ENCODE measurements at places on chromosomes 5 and 9.

DNA sequence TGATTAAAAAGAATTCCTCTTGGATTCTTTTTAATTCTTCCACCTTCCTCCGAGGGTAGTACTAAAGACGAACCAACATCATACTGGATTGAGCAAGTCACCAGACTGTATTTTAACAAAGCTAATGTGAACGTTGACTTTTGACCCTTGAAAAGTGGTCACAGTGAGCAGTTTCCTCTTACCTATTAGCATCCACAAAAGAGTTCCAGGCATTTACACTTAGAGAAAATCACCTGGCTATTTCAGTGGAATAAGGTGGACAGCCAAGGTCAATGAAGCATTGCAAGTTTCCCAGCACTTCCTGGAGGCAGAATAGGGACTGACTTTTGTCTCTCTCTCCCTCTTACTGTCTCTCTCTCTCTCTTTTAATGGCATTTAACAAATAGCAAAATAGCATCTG lies 145.1 kb upstream of the DAB2 start:
- no peak for DNase-seq

DNA sequence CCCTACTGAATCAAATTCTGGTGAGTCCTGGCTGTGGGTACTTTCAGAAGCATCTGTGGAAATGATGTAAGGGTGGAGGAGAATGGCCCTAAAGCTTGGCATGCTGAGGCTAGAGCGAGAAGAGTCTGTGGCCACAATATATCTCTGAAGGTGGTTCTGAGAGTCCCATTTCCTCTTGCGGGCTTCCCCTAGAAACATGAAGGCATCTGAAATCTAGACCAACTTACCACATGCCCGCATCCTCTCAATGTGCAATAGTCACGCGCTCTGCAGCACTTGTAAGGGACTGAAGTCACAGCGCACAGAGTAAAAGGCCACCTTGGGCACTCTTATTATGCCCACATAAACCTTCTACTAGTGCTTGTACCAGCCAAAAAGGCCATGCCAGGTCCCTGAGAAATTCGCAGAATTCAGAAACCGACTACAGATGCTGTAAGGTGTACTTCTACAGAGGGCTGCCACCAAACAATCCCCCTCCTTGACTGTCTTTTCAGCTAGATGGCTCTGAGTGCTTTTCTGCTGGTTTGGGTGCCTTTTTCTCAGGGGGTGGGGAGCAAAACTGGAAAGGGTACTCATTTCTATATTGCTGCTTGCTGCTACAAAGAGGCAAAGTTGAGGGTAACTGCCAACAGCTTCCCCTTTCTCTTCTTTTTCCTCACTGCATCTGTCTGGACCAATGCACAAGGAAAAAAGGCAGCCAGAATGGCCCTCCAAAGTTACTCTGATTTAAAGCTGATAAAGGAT lies 107.3 kb downstream of the ZDHHC21 start:
- DNase-seq, result no peak

DNA sequence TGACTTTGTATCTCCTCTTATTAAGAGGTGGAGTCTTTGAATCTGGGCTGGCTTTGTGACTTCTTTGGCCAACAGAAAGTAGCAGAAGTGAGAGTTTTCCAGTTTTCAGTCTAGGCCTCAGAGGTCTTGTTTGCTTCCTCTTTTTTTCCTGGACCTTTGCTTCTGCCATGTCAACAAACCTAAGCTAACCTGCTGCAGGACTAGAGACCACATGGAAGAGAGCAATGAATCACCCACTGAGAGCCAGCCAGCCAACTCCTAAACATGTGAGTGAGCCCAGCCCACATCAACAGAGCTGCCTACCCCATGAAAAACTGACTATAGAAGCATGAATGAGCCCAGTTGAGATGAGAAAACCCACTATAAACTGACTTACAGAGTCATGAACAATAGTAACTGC lies 29.9 kb downstream of the MRPL22 start:
- DNase-seq, result peak; percentile 12

- DNase-seq, result no peak
Observed at GRCh38 chr5:9594913-9595312, 35.2 kb downstream of the TAS2R1 start.

GRCh38 chr9:4277531-4277991 lies 22.3 kb downstream of the GLIS3 start:
- no peak for DNase-seq
